AG08395 (cell line): ENCODE measurements at places on chromosomes 2 and 18.

- peak; percentile 8 for DNase-seq
Measured at GRCh38 chr2:132909427-132909826, 239.4 kb upstream of the LYPD1 start.

- peak; percentile 42 for DNase-seq
Measured at GRCh38 chr2:162153608-162154224, 1.7 kb upstream of the GCG start.

DNA sequence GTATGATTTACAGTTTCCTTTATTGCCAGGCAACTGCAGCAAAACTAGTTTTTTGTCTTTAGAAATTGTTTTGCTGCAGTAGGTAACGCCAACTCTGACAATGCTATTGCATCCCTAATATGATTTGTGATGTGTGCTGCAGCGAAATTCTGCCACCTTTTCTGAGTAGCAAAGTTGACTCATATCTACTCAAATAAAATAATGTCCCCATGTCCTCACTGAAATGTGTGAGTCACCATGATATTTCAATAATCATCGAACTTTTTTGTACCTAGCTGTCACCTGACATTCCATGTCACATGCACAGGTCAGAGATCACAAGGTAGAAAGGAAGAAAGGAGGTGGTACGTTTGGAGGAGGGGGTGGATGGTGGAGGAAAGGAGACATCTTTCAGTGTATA, 205.0 kb downstream of the RAD51AP2 start:
- no peak for DNase-seq

- DNase-seq = no peak
Measured at GRCh38 chr2:109231996-109232705, 103.1 kb downstream of the SH3RF3 start.

- DNase-seq = no peak
Measured at GRCh38 chr2:123500346-123500745, 524.7 kb upstream of the CNTNAP5 start.

GRCh38 chr18:78724214-78724914, 255.3 kb upstream of the SALL3 start:
- DNase-seq = no peak

- peak; percentile 35 for DNase-seq
Measured at GRCh38 chr18:46497129-46497528, 159.9 kb downstream of the LOXHD1 start.

GRCh38 chr2:113157897-113158753, 15.6 kb upstream of the PSD4 start:
- DNase-seq = peak; percentile 49

- no peak for DNase-seq
Measured at GRCh38 chr2:227515742-227516141, 43.8 kb downstream of the AGFG1 start.
